ENCODE measurements at places on chromosomes 3 and 15. TPM values are rescaled to one million over a fixed set of nuclear protein-coding genes. Genes with fewer than 3 reads are reported as not detected.

- DNase-seq, result peak; percentile 18
These were observed 1.4 kb downstream of the CYFIP1 start for GRCh38 chr15:22978691-22979237.

DNA sequence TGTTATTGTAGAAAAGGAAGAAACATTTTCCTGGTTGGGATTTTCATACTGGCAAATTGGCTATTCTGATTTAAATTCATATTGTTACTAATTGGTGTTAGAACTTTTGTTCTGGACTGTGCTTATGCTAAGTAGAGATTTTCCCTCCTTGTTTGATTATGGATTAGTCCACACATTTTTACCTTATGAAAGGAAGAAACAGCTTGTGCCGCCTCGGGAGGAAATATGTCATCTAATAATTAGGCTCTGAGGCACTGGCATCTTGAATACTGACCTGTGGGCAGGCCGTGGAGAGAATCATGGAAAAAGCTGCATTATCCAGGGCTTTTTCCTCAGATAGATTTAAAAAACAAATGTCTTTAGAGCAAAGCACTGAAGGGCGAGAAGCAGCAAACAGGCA lies 344.3 kb upstream of the TBL1XR1 start:
- DNase-seq, result no peak

Gene SLITRK3
- not detected for total RNA-seq

DNA sequence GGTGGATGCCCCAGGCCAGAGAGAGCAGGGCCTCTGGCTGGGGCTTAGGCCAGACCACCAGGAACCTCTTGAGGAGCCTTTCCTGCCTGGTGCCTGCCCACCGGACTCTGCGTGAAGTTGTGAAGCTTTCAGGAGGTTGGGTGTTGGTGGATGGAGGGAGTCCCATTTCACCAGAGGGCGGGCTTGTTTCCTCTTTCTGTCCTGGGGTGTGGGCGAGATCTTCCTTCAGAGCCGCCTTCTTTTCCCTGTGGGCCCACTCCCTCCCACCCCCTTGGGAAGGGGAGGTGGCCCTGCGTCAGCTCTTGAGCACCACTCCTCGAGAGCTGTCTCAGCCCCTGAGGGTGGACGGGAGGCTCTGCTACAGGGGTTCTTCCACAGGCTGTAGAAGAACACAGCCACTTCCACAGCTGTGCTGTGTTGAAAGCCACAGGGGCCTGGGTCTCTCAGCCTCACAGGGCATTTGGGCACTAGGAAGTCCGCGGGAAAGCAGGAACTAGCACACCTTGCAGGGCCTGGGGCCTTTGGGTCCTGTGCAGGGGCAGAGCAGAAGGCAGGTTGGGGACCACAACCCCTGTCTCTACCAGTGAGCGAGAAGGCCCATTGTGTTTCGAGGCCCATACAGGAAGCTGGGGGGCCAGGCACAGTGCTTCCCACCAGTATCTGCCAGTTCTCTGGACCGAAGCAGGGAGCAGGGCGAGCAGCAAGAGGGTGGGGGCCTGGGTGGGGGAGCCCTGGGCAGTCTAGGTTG lies 2.1 kb downstream of the AMIGO3 start:
- DNase-seq, result no peak

GRCh38 chr15:96123028-96123400 lies 207.5 kb upstream of the NR2F2 start:
- no peak for DNase-seq

- no peak for DNase-seq
These were observed 15.4 kb downstream of the CHRD start for GRCh38 chr3:184395320-184395660.

DNA sequence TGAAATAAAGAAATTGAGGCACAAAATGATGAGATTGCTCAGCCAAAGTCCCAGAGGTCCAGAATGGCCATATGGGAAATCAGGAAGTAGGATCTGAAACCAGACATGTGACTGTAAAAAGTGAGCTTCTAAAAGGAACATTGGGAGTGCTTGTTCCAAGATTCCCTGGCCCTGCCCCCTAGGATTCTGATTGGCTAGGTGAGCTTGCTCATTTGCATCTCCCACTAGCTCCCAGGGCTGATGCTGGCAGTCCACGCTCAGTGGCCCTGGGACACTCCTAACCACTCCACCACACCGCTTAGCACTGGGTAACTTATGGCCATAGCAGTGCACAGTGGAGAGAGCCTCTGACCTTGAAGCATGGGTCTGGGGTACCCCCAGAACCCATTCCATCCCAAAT lies 326.7 kb downstream of the NTRK3 start:
- DNase-seq, result no peak
